CD4-positive, alpha-beta T cell treated with Interleukin-2 at 100 ng/mL for 4 hours (primary cell): ENCODE measurements at places on chromosomes 11 and 22.
A peak's percentile ranks its signal among the peaks of the same experiment; 100 is the strongest.

DNA sequence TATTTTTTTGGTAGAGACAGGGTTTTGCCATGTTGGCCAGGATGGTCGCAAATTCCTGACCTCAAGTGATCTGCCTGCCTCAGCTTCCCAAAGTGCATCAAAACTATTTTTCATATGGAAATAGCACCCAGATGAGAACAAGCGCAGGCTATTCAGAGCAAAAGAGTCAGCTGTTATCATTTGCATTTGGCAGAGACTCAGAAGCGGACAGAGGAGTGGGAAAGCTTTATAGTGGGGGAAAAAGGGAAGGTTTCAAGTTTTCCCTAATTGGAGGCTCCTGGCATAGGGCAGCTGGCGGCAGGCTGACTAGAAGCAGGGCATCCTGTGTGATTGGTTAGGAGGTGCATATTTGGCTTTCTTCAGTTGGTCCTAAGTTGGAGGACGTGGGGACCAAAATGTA is 20.2 kb downstream of the ATG13 start:
- no peak for DNase-seq

- peak; percentile 84 for DNase-seq
Measured at GRCh38 chr11:116931206-116931953, 94.0 kb upstream of the APOA1 start.

DNA sequence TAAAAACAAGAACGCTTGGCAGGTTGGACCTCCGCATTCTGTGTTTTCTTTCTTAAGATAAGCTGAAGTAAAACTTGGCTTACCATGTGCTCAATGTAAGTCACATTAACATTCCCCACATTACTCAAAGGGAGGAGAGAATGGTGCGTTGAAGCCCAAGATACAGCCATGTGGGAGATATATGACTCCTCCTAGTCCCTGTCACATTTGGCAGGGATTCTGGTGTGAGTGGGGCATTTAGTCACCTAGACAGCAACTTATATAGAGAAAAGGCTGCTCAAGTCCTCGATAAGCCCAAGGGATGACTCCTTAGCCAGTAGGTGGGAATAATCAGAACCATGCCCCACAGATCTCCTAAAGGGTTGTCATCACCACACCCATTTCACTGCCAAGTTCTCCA is 4.6 kb downstream of the PRSS23 start:
- DNase-seq: no peak

DNA sequence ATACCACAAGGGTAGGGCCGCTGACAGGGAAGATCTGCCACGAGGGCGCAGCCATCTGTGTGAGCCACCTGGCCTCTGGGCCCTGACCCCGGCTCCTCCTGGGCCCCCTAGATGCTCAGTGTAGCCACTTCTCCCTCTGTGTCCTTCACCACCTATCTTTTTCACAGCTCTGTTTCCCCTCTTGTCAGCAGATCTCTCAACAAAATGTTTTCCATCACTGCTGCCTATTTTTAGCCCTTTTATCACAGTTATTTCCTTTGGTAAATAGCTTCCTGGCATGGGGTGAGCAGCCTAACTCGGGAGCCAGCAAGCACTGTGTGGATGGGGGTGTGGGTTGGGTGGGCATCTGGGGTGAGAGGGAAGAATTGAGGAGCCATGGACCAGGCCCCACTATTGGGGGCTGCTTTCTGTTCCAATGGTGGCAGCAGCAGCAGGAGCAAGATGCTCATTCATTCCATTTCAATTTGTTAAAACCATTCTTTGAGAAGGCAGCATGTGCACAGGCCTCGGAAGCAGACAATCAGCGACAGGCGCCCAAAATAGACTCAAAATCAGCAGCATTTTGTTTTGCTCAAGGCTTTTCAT is 135.2 kb upstream of the NAV2 start:
- no peak for DNase-seq

DNA sequence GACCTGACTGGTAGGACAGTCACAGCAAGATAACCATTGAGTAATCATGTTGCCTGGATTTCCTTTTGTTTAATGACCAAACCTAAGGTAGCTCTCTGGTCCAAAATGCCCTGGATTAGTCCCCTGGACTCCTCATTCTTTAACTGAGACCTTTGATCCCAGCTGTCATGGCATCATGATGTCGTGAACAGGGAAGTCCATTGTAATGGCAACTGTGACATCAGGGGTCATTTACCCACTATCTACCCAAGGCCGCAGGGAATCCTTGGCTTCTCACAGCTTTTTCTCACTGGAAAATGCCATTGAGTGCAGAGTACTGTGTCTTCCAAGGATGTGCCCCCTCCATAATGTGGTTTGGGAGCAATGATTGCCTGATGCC is 29.1 kb upstream of the IGLL5 start:
- DNase-seq: no peak

GRCh38 chr11:61730240-61730994 is 22.0 kb upstream of the MYRF start:
- no peak for DNase-seq

DNA sequence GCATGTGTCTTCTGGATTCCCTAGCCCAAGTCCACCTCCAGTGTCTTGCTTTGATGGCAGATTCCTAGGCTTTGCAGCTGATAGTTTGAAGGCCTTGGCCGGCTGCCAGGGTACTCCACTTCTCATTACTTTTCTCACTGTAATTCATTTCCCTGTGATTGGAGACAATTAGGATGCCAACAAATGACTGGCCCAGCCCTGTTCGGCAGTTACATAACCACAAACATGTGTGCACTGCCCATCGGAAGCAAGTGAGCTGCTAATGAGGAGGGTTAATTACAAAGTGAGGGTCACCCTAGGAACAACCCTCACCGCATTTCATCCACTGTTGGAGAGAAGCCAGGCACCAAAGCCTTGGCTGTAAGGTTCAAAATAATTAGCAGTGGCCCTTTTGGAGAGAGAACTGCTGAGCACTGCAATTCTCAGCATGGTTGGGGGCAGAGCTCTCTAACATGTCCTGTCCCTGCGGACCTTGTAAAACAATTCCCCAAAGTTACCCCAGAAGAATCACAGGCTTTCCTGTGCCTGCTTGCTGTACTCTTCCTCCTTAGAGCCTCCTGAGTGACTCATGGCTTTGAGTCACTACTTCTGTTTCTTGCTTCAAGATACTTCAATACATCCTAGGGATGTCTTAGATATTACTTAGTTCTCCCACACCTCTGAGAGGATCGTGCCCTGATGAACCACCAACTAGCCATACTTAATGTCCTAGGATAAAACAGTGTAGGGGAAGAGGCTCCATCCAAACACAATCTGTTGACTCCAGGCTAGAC is 109.7 kb upstream of the GALNT18 start:
- DNase-seq: no peak

GRCh38 chr11:88455974-88456373 is 118.4 kb upstream of the CTSC start:
- DNase-seq: no peak
